ENCODE measurements at places on chromosomes 6 and 20. TPM values are rescaled to one million over a fixed set of nuclear protein-coding genes. Genes with fewer than 3 reads are reported as not detected.

GRCh38 chr6:12459945-12460661, 169.9 kb downstream of the EDN1 start:
- no peak for DNase-seq
- no peak overlapping the region for H3K27ac ChIP-seq
- H3K36me3 ChIP-seq = no peaks in the 10 kb centered on the region
- no peak overlapping the region for H3K4me3 ChIP-seq
- no peaks in the 10 kb centered on the region for H3K27me3 ChIP-seq

DNA sequence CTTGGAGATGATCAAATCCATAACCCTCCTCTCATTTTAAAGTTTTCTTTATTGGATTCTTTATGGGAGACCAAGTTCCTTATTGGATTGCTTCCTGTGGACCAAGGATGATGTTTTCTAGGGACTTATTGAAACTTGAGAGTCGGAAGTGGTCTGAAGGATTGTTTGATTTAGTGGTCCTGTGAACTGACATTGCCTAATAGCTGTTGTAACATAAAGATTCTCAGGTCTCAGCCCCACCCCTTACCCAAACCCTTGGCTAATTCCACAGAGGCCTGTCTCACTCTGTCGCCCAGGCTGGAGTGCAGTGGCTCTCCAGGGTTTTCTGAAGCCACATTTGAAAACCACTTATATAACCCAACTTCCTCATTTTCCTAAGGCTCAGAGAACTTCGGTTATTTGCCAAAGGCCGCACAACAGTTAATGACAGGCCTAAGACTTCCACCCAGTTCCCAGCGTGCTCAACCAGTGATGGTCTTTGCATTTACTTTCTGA, 77.0 kb downstream of the ATXN1 start:
- no peak overlapping the region for H3K27ac ChIP-seq
- H3K4me3 ChIP-seq = no peak overlapping the region
- no peak for DNase-seq
- no peaks in the 10 kb centered on the region for H3K4me1 ChIP-seq

DNA sequence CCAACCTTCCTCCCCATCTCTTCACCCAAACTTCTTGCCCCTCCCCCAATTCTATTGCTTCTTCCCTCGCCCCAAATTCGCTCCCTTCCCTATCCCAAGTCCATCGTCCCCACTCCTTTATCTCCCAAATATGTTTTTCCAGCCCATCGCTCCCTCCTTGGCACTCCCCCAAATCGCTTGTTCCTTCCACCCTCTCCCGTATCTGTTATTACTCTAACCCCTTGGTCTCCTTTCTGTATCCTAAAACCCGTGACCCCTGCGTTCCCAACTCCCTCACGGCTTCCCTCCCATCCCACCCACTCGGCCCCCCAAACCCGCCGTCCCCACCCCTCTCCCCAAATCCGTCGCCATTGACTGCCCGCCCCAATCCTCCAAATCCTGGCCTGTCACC, 584 bp downstream of the MTCH1 start:
- H3K4me1 ChIP-seq = peaks cover 6% of the 10 kb centered on the region
- no peaks in the 10 kb centered on the region for H3K27me3 ChIP-seq
- peak overlapping the region; percentile 98 for H3K4me3 ChIP-seq
- H3K27ac ChIP-seq = no peak overlapping the region
- H3K36me3 ChIP-seq = peaks cover 2% of the 10 kb centered on the region
- DNase-seq = no peak

- no peaks in the 10 kb centered on the region for H3K36me3 ChIP-seq
- H3K27ac ChIP-seq = no peak overlapping the region
- no peaks in the 10 kb centered on the region for H3K27me3 ChIP-seq
- H3K4me3 ChIP-seq = no peak overlapping the region
- H3K4me1 ChIP-seq = no peaks in the 10 kb centered on the region
- DNase-seq = no peak
Observed at GRCh38 chr6:136982928-136983327, 60.8 kb downstream of the SLC35D3 start.

The SYCP2L gene
- 0.12 TPM for total RNA-seq

The RAMACL gene
- total RNA-seq = 0.20 TPM

Measured in Caco-2 (cell line).